Kidney (tissue), 22 donors: ENCODE measurements at places on chromosomes 1 and 21.
A peak's percentile ranks its signal among the peaks of the same experiment; 100 is the strongest.

- DNase-seq, result no peak
These were observed 531 bp upstream of the HMGN2 start for GRCh38 chr1:26471498-26472319.

- DNase-seq, result no peak
These were observed 199.8 kb downstream of the SEC16B start for GRCh38 chr1:177770096-177770495.

- DNase-seq, result peak; percentile 72
These were observed 31.1 kb downstream of the AHDC1 start for GRCh38 chr1:27572679-27573426.

- no peak for DNase-seq
These were observed 45.1 kb upstream of the COP1 start for GRCh38 chr1:176252191-176252590.

- no peak for DNase-seq
These were observed 2.2 kb downstream of the CLIC6 start for GRCh38 chr21:34670962-34671348.

DNA sequence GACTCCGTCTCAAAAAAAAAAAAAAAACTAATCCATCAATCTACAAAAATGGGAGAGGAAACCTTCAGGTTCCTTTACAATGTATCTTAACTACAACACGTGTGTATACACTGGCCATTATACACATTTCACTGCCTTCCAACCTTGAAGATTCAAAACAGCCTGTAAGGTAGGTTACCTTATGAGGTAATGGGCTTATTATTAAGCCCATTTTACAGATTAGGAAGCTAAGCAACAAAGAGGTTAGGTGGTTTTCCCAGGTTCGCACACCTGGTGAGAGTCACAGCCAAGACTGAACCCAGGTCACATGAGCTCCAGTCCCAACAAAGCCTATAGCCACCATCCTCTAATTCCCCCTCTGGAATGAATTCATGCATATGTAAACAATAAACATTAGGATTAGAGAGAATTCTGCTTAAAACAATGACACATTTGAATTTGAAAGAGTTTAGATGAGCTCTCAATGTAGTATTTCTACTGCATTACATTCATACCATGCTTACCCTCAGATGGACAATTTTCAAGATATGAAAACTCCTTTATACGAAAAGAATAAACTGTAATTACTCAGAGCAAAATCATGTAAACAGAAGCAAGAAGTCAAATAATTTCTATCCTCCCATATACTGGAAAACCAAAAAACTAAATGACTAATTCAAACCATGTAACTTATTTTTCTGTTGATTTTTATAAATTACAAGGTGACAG lies 54.8 kb downstream of the EIF4G3 start:
- no peak for DNase-seq

DNA sequence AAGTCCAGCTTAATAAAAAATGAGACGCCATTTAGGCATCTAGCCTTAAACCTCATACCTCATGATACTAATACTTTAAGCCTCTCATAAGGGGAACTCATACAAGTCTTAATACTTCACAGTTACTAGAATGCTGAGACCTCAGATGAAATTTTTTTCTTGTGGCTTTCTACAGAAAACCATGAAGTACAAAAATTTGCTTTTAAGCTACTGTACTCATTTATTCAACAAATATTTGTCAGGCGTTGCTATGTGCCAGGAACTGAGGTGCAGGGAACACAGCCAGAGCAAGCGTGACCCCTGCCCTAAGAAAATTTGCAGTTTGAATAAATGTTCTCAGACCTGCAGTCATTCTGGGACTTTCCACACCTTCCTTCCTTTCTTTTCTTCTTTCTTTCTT lies 150.6 kb downstream of the MRPL39 start:
- no peak for DNase-seq

DNA sequence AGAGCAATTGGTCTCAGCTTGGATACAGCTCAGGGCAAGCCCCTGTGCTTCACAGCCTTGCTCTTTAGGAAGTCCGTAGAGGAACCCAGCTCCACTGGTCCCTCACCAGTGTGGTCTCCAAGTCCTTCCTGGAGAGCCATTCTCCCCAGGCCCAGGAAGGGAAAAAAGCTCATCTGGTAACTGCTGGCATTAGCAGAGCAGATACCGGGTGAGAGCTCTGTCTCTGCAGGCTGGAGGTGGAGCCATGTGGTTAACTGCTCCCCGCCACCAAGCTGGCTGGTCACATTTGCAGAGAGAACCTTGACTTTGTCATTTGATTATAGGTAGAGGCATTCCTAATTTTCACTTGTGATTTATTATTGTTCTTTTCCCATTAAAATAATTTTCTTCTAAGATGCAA lies 169.6 kb downstream of the ROR1 start:
- no peak for DNase-seq

DNA sequence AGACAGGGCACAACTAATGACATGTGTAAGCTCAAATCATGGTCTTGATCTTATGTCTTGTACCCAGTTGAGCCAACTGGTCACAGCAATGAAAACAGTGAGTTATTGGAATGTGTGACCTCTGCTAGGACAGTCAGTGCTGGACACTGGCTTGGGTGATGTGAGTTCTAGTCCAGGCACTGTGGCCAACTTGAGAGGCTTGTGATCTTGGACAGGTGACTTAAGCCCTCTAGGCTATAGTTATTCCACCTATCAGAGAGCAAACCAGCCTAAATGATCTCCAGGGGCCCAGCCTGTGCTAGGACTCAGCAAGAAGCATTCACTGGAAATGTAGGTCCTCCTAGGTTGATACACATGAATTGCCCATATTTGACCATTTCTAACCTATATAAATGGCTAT lies 1.1 kb downstream of the KCNE2 start:
- DNase-seq, result no peak

GRCh38 chr1:234602334-234603220 lies 7.4 kb downstream of the IRF2BP2 start:
- peak; percentile 84 for DNase-seq

DNA sequence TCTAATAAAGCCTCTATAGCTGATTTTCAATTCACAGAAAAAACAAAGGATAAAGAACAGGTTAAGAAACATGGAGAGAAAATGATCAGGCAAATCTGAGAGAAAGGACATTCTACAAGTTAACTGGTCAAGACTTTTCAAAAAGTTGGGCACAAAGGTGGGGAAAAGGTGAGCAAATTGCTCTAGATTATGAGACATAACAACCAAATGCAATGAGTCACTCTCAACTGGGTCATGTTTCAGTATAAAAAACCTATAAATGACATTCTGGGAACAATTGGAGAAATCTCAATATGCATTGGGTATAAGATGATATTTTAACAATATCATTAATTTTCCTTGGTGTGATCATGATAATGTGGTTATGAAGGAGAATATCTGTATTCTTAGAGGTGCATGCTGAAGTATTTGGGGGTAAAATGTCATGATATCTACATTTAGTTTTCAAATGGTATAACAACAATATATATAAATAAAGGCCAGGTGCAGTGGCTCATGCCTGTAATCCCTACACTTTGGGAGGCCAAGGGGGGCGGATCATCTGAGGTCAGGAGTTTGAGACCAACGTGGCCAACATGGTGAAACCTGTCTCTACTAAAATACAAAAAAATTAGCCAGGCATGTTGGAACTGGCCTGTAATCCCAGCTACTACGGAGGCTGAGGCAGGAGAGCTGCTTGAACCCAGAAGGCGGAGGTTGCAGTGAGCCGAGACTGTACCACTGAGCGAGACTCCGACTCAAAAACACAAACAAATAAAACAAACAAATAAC lies 27.0 kb downstream of the ANKRD13C start:
- no peak for DNase-seq

- no peak for DNase-seq
These were observed 93.7 kb upstream of the ARHGEF16 start for GRCh38 chr1:3360646-3361257.

DNA sequence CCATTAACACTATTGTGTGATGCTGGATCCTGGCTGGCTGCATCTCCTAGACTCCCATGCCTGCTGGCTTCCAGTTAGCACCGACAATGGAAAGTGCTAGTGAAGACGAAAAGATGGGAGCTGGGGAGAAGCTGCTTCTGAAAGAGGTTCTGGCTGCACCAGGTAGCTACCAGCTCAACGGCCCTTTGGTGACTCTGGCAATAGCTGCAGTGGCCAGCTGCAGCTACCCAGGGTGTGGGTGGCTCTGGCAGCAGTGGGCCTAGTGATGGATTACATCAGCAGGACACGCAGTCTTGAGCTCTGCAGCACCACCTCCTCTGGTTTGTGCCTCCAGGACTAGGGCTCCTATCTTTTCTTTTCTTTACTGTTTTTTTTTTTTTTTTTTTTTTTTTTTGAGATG lies 662.6 kb downstream of the MATN1 start:
- no peak for DNase-seq

- no peak for DNase-seq
These were observed 419.5 kb upstream of the DEPDC1 start for GRCh38 chr1:68916221-68916902.

DNA sequence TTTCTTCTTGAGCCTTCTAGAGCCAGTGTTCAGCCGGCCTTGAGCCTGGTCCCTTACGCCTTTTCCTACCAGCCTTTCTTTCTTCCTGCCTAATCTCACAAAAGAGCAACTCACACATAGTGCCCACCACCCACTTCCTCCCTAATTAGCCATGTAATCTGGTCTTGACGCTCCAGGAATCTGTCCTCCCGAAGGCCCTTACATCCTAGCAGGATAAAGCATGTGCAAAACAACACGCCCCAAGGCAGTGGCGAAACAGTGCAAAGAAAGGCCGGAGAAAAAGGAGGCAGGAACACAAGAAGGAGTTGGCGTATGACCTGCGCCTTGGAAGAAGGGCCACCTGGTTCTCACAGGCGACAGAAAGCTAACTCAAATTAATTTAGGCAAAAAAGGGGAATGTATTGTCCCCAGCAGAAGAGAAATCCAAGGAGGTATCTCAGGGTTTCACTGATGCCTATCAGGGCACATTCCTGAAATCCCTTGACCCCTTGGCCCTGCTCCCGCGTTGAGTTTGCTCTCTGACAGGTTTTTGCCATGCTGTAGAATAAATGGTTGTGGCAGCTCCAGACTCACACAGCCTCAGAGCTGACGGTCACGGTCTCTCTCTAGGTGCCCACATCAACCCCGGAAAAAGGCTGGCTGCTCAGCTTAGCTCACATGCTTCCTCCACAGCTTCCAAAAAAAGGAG lies 79.0 kb downstream of the ZNF281 start:
- no peak for DNase-seq

DNA sequence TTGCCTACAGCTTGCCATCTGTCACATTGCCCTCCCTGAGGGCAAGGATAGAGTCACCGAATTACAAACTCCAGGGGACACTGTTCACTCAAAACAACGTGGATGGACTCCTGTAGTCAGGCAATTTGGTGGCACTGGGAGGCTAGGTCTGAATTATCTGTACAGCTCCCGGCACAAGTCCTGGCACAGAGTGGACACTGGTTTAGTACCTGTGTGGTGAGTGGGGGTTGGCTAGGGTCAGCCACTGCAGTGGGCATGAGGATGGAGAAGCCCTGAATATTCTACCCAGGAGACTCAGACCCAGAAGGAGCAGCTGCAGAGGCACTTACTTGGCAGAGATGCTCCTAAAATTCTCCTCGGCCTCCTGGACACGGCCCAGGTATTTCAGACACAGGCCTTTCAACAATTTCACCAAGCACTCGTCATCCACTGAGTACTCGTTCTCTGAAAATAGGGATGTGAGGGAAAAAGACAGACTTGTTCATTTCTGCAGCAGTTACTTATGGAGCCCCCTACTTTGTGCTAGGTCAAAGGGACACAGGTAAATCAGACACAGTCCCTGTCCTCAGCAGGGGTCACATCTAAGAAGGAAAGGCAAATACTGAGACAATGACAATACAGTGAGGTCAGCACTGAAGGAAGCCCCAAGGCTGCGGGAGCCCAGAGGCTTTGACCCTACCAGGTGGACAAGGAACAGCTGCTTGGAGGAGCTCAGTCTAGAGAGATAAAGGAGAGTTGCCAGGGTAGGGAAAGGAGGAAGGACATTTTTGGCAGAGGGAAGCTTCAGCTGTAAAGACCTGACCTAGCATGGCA lies 40.5 kb downstream of the TTC39A start:
- no peak for DNase-seq

GRCh38 chr1:201450721-201451291 lies 18.2 kb downstream of the PHLDA3 start:
- peak; percentile 94 for DNase-seq

- no peak for DNase-seq
These were observed 99.0 kb upstream of the BEND5 start for GRCh38 chr1:48875552-48876329.

DNA sequence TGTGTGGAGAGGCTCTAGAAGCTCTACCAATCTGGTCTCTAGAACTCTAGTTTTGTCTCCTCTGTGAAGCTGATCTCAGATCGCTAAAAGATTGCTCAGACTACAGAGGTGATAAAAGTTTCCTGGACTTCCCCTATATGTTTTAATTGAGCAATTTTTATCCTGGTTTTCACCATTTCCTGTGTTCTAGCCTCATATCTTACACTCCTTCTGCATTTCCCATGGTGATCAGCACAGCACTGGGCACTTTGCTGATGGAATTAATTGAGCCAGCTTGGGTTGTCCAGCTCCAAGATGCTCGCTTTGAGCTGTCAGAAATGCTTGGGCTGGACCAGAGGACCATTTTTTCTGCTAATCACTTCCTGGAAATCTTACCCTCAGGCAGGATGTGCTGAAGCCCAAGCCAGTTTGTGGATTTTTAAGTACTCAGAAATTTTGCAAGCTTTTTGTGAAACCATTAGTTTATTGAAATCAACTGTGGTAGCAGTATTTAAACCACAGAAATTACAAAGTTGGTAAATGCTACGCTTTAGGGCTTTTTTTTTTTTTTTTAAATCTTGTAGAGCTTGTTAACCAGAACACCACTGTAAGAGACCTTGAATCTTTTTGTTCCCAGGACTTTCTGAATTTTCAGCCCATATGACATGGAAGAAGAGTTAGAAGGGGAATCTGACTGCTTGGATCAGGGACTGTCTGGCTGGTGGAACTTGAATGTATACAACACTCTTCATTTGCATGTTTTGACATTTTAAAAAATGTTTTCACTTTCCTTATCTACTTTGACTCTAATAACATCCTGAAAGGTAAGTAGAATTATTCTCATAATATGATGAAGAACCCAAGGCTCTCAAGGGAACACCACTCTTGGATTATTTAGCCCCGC lies 28.4 kb downstream of the CD48 start:
- DNase-seq, result no peak

GRCh38 chr1:193111641-193112090 lies 6.5 kb upstream of the GLRX2 start:
- DNase-seq, result no peak

- peak; percentile 30 for DNase-seq
These were observed 1.7 kb upstream of the MIB2 start for GRCh38 chr1:1613509-1614082.

DNA sequence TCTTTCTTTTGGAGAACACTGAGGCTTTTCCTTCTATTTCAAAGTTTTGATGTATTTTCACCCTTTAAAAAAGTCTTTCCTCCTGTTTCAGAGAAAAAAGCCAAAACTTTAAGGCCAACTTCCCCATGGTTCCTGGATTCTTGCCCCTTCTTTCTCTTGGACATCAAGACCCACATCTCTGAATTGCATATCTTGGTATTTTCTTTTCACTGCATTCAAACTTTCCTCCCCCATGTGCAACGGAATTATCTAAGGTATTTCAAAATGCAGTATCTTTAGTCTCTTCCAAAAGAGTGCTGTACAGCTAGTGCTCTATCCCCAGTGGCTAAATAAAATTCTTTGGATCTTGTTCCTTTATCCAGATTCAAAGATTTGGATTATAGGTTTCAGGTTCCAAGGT lies 81.1 kb upstream of the TSPAN2 start:
- DNase-seq, result no peak
